ENCODE measurements at places on chromosomes 12 and 14.

DNA sequence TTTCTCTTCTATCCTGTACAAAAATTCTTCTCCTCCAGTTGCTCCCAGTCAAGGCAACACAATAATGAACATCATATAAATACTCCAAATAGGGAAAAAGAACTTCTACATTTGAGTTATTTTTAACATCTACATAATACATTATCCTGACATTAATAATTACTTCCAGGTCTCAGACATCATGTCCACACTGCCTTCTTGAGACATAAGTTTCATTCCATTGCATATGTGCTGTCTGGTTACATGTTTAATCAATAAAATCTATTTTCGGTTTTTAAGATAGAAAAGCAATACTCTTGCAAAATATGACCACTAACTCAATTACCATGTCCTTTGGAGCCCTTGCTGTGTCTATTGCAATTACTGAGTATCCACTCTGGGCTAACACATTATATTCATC is 881.9 kb downstream of the GALC start:
- no peak for DNase-seq

- DNase-seq = no peak
These were observed 329.0 kb downstream of the ZFP36L1 start for GRCh38 chr14:68463705-68464374.

- DNase-seq = no peak
These were observed 40.1 kb downstream of the FBXL14 start for GRCh38 chr12:1553987-1554982.

GRCh38 chr12:70657616-70658286 is 20.5 kb upstream of the PTPRB start:
- no peak for DNase-seq

DNA sequence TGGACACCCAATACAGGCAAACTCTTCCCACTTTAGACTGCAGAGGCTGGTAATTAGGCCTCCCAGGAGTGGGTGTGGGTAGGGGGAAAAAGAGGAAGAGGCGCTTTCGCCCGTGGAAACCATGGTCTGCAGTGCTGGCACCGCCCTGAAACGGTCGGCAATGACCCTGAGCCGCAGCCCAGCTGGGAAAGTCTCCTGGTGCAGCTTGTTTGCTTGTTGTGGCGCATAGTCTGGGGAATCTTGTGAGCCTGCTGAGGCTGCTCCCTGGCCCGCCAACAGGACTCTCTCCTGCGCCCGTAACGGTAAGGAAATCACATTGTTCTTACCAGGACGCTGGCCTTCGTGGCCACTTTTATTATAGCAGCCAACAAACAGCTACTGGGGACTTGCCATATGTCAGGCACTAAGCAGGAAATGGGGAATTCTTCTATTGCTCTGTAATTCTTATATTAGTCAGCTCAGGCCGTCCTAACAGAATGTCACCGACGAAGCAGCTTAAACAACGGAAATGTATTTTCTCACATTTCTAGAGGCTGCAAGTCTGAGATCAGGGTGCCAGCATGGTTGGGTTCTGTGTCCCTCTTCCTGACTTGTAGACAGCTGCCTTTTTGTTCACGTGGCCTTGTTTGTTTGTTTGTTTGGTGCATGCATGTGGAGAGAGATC is 52.5 kb upstream of the RIN3 start:
- peak; percentile 75 for DNase-seq

GRCh38 chr12:87960566-87960965 is 68.6 kb downstream of the C12orf50 start:
- DNase-seq = no peak

DNA sequence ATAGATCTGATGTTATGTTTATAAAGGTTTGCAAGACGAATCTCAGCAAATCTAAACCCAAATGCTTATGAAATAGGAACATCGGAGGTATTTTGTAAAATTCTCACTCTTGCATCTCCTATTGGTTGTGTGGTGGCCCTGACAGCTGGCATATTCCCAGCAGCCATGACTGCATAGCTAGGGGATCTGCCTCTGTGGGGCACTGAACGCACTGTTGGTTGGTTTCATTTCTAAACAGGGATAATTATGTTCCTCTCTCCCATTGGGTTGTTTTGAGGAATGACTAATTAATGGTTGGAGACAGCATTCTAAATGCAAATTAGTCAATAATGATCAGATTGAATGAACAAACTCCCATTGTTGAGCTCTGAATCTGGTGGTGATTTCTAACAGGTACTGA is 2.7 kb upstream of the BEST3 start:
- no peak for DNase-seq

GRCh38 chr12:65152012-65152411 is 17.4 kb upstream of the LEMD3 start:
- DNase-seq = no peak

DNA sequence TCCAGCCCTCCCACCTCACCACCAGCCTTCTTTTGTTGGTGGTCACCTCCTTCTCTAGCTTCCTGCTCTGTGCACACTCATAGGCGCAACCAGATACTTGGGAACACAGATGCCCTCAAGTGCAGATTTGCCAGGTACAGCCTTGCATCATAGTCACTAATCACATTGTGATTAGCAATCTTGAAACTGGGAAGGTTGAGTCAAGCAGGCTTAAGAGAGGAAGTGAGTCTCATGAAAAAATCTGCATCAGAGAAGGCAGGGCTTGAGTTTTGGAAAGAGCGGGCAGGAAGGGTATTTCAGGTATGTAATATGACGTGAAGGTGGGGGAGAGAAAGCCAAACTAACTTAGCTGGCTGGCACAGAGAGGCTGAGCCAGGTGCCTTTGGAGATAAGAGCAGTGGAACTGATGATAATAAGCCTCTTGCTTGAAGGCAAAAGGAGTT is 2.7 kb upstream of the RABGGTA start:
- no peak for DNase-seq

GRCh38 chr14:92362781-92363235 is 39.8 kb downstream of the SLC24A4 start:
- peak; percentile 92 for DNase-seq

DNA sequence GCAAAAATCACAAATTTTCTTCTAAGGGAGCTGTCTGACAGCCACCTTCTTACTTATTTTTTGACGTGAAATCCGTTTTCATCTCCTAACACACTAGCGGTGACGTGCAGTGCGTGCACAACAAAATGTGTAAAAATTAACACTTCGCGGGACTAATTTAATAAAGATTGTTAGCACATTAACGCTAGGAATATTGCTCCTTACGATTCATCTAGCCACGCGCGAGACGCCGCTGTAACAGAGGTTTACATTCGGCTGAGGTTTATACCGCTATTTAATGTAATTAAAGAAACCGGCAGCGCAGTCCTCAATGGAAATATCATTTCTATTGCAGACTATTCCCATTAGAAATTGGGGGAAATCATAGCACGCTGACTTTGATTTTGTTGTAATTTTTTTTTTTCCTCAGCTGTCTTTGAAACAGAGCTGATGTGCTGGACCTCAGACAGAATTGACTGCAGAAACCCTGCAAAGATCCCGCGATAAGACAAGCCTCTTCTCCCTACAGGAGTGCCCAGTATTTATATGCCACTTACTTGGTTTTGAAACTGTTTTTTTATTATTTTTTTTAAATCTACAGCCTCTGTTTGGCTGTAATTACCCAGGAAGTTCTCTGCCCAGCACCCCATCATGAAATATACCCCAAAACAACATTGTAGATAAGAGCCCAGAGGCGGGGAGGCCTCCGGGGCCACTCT is 31.2 kb downstream of the BCL11B start:
- DNase-seq = no peak

GRCh38 chr12:106093246-106093645 is 45.5 kb downstream of the NUAK1 start:
- no peak for DNase-seq

GRCh38 chr14:77580964-77581505 is 35.4 kb downstream of the SPTLC2 start:
- no peak for DNase-seq

DNA sequence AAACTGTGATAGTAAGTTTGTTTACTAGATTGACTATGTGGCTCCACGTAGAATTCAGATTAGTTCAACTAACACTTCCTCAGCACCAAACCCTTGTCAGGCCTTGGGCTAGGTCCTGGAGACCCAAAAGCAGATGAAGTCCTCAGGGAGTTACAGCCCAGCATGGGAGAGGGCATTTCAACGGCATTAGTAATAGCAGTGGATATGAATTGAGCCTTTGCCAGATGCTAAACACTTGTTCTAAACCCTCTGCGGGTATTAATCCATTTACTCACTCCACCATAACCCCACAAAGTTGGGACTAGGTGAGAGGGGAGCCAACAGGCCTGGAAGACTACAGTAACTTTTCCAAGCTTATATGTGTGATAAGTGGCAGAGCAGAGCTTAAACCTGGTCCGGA is 714.6 kb downstream of the DIO2 start:
- no peak for DNase-seq

DNA sequence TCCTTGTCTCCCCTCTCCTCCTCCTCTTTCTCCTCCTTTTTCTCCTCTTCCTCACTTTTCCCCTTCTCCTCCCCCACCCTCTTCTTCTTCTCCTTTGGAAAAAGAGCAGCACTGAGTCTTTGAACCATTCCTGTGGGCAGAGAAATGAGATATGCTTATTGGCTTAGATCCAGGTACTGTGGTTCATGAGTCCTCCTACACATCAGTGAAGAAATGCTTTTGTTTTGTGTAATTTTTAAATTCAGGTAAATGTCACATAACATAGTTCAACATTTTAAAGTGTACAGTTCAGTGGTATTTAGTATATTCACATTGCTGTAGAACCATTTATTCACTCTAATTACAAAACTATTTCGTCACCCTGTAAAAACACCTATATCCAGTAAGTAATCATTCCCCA is 402.1 kb downstream of the AACS start:
- no peak for DNase-seq

- no peak for DNase-seq
These were observed 21.4 kb downstream of the TTC6 start for GRCh38 chr14:37616853-37617252.

GRCh38 chr14:52299692-52300278 is 14.3 kb upstream of the PTGER2 start:
- DNase-seq = no peak

GRCh38 chr14:103765526-103765925 is 49.9 kb downstream of the ZFYVE21 start:
- DNase-seq = no peak

DNA sequence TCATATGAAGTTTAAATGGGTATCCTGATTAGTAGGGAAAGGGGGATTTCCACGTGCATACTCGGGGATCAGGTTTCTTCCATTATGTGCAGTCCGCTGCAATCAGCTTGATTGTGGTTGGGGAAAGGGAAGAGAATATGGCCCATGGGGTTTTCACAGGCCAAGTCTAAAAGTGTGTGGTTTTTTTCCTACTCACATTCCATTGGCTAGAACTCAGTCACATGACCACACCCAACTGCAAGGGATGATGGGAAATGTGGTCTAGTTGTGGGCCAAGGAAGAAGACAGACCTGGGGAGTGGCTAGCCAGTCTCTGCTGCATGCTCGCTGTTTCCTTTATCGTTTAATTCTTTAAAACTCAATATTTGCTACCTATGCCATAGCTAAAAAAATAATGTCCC is 105.1 kb downstream of the PRIMA1 start:
- DNase-seq = no peak

- DNase-seq = no peak
These were observed 17.2 kb downstream of the PACS2 start for GRCh38 chr14:105331575-105332349.

DNA sequence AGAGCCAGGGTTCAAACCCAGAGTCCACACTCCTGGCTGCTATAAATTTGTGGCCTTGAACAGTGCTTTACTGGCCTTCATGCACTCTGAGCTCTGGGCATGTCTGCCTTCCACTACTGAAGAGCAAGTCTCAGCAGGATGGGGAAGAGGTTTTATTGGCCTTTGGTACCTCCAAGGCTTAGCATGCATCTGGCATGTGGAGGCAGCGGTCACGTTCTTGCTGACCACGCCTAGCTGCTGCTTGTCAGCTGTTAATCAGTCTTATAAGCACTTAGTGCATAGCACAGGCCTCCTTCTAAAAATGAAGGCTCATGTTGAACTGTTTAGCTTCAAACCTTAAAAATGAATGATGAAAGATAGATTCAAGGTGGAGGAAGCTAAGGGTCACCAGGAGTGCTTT is 177.5 kb downstream of the PELI2 start:
- DNase-seq = no peak

GRCh38 chr14:90551733-90552464 is 155.1 kb downstream of the CALM1 start:
- DNase-seq = peak; percentile 50

- no peak for DNase-seq
These were observed 3.6 kb downstream of the MGAT2 start for GRCh38 chr14:49623941-49624839.

DNA sequence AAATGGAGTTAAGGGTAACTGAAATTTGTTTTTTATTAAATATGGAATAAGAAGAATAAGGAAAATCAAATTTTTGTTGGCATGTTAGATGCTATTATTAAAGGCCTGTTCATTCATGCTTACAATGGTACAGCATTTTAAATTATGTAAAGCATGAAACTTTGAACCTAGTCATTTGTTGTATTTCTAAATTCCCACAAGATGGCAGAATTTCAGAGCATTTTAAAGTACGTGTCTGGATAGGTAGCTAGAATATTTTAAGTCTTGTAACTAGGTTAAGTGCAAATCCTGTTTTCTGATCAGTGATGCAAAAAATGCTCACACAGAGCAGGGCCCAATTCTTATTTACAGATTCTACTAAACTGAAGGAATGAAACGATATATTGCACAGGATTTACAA is 585.6 kb upstream of the MIS18BP1 start:
- DNase-seq = no peak

DNA sequence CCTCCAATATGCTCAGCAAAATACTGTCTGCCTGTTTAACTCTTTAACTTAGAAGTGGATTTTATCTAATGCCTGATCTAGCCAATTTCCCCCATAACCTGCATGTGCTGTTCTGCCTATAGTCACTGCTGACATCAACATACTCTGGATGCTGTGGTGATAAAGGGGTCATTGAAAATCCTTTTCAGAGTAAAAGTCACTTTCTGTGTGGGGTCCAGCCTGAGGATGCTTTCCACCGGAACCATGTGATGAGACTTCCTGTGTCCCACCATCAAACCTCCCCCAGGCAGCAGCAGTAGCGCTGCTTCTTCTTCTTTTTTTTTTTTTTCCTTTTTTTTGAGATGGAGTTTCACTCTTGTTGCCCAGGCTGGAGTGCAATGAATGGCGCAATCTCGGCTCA is 607.0 kb downstream of the BCL11B start:
- no peak for DNase-seq

- peak; percentile 74 for DNase-seq
These were observed 34.1 kb upstream of the FAM181A start for GRCh38 chr14:93892923-93893558.

- DNase-seq = no peak
These were observed 301.4 kb upstream of the NOS1 start for GRCh38 chr12:117662620-117663395.

- no peak for DNase-seq
These were observed 24.5 kb downstream of the ZNF891 start for GRCh38 chr12:133105620-133106019.
